ENCODE measurements at places on chromosomes 2 and 18. TPM values are rescaled to one million over a fixed set of nuclear protein-coding genes. Genes with fewer than 3 reads are reported as not detected.

DNA sequence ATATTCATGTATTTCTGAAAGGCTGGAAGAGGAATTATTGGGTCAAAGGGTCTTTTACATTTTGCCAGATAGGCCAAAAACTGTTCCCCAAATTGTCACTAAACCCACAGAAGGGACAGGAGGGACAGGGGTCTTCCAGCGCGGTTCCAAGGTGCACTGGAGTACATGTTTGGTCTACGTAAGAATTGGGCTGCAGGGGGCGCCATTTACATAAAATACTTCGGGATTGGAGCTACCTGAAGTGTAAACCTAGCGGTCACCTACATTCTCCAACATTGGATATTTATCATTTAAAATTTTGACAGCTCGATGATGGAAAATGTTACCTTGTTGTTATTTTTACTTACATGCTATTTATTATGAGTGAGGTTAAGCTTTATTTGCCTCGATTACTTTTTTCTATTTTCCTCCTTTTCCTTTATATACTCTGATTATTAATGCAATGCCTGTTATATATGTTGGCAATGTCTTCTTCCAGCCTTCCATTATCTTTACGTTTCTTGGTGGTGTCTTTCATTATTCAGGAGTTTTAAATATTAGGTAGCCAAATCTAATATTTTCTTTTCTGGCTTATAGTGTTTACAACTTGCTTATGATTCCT, 43.0 kb upstream of the RAB6C start:
- no peak for DNase-seq

The MSH6 gene
- 117 TPM for polyA plus RNA-seq

The NT5DC4 gene
- polyA plus RNA-seq: 0.37 TPM

GRCh38 chr2:25341753-25342371, at the start of gene DNMT3A:
Gene DNMT3A, minus strand, starts transcription at chr2:25341925. Its CDS starts 27,941 bp downstream, at chr2:25313984.
- DNase-seq: peak; percentile 63

DNA sequence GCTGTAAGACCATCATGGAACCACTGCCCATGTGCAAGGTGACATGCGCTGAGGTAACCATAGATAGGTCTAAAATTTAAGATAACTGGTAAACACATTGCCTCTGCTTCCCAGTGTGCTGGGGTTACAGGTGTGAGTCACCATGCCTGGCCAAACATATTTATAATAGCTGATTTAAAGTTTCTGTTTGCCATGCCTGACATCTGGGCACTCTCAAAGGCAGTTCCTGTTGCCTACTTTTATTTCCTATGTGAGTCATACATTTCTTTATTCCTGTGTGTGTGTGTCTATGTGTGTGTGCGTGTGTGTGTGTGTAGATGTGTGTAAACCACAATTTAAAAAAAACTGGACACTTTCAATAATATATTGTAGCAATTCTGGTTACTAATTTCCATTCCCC, 415.2 kb upstream of the NETO1 start:
- DNase-seq: no peak

The MC5R gene
- polyA plus RNA-seq: 0.11 TPM

DNA sequence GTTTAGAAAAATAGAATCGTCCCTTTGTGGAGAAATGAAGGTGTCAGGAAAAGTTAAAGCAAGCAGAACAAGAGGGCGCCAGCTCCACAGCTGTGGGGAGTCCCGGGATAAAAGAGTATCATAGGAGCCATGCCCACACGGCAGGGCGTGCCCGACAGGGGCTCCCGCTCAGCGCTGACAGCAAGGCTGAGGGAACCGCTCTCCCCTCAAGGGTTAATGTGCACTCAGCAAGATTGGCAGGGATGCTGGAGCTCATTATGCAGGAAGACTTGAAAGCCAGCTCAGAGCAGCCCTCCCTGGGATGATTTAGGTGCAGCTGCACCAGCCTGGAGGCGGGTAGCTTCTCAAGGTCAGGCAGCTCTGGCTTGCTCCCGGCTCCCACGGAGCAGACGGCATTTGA, 500.2 kb downstream of the EIPR1 start:
- DNase-seq: no peak

- peak; percentile 43 for DNase-seq
Observed at GRCh38 chr2:147910990-147911473, 66.2 kb downstream of the ACVR2A start.

DNA sequence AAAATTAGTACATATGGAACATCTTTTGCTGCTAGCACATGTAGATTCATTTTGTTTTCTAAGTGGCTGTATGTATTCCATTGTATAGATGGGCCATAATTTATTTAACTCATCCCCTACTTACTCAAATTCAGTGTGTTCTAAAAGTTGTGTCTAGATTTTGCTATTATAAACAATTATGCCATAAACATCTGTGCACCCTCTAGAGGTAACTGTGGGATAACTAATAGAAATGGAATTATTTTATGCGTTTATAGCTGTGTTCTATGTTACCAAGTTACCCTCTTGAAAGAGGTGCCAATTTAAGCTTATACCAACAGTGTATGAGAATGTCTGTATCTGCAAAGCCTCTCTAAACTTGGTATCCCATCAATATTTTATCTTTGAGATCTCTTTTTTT, 100.4 kb downstream of the MMADHC start:
- DNase-seq: no peak

- no peak for DNase-seq
Observed at GRCh38 chr2:136305517-136306192, 187.7 kb upstream of the CXCR4 start.

- no peak for DNase-seq
Observed at GRCh38 chr2:241775223-241776177, 1.1 kb upstream of the GAL3ST2 start.

The ADD2 gene
- polyA plus RNA-seq: 6.2 TPM

The FOXI3 gene
- 0.11 TPM for polyA plus RNA-seq

GRCh38 chr2:133424876-133425275, 143.4 kb downstream of the NCKAP5 start:
- DNase-seq: no peak

The C2orf81 gene
- 9.6 TPM for polyA plus RNA-seq
